ENCODE measurements at places on chromosomes 11 and 22.

- DNase-seq: no peak
These were observed 201.2 kb downstream of the PGR start for GRCh38 chr11:100928426-100928825.

- DNase-seq: no peak
These were observed 38.1 kb upstream of the LDLRAD3 start for GRCh38 chr11:35905646-35906276.

- DNase-seq: no peak
These were observed 115.6 kb upstream of the PDGFD start for GRCh38 chr11:104279587-104279986.

- no peak for DNase-seq
These were observed 3.1 kb downstream of the TRPM5 start for GRCh38 chr11:2441171-2441570.

DNA sequence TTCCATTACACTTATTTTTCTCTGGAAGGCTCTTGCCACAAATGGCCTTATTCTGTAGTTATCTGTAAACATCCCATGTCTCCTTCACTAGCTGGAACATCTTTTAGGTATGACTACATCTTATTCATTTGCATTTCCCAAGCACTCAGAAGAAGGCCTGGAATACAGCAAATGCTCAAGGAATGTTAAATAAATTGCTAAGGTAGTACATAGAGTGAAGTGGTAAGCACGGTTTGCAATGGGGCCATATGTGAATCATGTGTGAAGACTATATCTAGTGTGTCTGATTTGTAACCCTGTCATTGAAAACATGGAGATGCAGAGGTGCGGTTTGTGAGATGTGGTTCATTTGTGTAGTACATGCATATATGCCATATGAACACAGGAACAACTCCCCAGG is 33.5 kb downstream of the GDPD4 start:
- no peak for DNase-seq

DNA sequence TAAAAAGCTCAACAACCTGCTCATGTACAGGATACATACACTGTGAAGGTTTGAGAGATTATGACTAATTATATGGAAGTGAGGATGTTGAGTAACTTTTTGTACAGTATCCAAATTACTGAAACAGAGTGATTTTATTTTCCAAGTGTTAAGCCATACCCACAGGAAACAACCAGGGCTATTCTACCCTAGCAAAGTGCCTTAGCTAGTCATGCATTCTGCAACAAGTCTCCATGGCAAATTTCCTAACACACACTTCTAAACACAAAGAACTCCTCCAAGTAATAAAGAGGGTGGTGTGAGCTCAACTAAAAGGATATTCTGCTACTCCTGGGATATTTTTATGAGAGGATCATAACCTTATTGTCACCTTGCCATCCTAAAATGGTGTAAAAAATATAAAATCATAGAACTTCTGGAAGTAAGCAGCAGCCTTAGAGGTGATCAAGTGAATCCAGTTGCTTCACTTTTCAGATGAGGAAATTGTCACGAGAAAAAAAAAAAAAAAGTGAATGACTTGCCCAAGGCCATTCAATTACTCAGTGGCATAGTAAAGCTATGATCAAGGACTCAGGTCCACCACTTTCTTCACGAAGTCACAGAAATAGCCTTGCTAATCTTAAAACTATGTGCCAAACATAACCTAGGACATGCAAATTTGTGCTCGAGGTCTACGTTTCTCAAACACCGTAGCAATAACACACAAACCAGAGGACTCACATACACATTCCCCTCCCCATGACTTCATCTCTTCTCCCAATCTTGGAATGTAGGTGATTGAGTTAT is 4.2 kb downstream of the LGR4 start:
- no peak for DNase-seq

DNA sequence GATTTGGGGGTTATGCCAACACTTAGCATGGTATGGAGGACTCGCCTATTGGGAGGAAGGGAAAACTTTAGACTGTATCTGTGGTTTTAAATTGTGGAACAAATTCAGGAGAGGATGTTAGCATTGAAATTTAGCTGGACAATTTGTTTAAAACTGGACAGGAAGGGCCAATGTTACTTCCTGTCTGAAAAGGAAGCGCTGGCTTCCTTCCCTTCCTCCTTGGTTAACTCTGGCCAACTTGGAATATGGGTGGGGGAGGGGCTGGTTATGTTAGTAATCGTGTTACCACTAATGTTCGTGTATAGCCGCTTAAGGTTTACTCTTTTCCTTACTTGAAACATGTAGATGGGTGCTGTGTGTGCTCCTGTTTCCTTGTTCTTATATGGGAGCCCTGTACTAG is 13.9 kb downstream of the CTNND1 start:
- no peak for DNase-seq

GRCh38 chr11:63682066-63683021 is 1.0 kb downstream of the RTN3 start:
- peak; percentile 41 for DNase-seq

DNA sequence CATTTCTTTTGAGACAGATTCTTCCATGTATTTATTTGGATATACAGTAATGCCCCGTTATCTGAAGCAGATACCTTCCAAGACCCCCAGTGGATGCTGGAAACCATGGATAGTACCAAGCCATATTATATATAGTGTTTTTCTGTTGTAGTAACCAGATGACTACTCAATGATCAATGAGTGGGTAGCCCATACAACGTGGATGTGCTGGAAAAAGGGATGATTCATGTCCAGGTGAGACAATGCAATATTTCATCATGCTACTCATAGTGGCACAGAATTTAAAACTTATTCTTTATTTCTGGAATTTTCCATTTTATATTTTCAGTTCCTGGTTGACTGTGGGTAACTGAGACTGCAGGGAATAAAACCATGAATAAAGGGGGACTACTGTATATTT is 427.5 kb downstream of the METTL15 start:
- no peak for DNase-seq

DNA sequence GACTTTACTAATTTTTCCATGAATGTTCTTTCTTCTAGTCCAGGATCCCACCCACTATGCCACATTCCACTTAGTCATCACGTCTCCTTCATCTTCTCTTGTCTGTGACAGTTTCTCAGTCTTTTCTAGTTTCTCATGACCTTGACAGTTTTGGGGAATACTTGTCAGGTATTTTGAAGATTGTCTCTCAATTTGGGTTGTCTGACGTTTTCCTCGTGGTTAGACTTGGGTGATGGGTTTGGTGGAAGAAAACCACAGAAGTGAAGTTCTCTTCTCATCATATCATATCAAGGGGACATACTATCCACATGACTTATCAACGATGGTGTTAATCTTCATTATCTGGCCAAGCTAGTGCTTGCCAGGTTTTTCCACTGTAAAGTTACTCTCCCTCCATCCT is 102.4 kb downstream of the LRRC32 start:
- DNase-seq: no peak
